ENCODE measurements at places on chromosomes 2 and 18.
A peak's percentile ranks its signal among the peaks of the same experiment; 100 is the strongest.

DNA sequence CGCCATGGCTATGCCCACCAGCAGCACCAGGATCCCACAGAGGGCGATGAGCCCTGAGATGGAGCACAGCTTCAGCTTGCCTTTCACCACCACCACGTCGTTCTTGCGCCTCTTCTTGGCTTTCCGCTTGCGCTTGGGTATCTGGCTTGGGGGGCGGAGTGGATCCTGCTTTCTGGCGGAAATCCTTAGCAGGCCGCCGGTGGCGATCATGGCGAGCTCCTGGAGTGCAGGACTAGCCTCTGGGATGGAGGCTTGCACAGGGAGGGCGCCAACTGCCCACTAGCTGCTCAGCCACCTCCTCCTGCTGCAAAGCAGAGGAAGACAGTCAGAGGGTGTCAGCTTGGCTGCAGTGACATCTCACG is 3.5 kb downstream of the TMEM200C start:
- DNase-seq, result no peak

DNA sequence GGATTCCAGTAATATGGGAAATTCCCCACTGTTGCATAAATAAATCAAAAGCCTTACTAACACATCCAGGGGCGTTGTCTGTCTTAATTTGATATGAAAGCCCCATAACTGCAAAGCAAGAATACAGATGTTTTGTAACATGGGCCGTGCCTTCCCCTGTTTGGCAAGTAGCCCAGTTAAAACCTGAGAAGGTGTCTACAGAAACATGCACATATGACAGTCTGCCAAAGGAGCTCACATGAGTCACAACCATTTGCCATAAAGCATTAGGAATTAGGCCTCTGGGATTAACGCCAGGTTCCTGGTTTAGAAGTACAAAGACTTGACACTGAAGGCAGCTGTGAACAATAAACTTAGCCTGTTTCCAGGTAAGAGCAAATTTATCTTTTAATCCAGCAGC is 43.1 kb upstream of the LONRF2 start:
- peak; percentile 64 for DNase-seq

DNA sequence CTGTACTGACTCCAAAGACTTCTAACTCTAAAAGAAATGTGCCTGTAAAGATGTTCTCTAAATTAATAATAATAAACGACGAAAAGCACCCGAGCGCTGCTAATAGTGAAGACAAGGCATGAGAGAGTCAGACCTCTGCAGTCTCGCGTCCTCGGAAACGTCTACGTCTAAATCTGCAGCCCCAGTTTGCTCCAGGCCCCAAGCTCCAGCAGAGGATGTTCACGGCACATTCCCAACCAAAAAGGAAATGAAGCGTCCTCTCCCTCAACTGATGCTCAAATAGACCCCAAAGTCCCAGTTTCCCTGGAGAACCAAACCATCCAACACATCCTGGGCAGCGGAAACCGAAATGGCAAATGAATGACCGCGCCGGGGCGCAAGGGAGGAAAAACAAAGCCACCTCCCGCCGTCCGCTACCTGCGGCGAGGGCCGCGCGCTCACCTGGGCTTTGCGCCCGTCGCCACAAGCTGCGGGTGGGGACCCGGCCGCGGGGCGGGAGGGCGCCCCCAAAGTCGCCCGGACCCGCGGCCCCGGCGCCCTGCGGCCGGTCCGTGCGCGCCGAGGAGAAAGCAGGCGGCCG is 47.1 kb upstream of the CCDC150 start:
- DNase-seq, result no peak

DNA sequence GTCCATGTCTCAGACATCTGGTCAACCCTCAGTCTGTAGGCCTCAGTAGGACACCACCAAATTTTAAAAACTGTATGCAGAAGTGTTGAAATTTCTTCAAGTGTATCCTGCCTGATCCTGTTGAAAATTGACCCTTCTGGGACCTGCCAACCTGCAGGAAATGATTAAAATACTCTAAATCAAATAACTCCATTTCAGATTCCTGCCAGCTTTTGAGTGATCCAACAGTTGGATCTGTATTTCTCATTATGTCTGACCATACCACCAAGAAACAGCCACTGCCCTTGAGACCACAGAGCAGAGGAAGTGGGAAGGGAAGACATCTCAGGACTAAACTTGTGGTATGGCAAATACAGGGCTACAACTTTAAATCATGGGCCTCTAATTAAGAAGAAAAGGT is 113.4 kb downstream of the ANTXR1 start:
- no peak for DNase-seq
